Activated T-helper 9 cell treated with anti-CD3 and anti-CD28 coated beads, Interleukin-2, amount 50 U/mL, for 16 hours (primary cell): ENCODE measurements at places on chromosomes 6 and 20.
A peak's percentile ranks its signal among the peaks of the same experiment; 100 is the strongest.

GRCh38 chr6:166530211-166531095, 56.0 kb downstream of the RAMACL start:
- DNase-seq = no peak

DNA sequence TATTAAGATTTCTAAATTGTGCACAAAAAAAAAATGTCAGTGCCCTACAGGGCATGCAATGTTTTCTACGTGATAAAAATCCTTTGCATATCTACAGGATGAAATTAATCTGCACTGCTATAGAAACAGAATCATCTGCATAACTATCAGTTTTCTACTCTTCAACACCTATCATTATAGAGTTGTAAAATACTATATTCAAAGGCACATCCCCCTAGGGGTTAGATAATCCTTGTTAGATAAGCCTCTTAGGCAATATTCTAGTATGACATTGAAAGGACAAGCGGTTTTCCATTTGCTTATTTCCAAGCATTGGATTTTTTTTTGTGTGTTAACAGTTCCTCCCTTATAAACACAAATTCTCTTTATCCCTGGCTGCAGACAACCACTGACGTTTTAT, 98.7 kb upstream of the LAMA2 start:
- no peak for DNase-seq

DNA sequence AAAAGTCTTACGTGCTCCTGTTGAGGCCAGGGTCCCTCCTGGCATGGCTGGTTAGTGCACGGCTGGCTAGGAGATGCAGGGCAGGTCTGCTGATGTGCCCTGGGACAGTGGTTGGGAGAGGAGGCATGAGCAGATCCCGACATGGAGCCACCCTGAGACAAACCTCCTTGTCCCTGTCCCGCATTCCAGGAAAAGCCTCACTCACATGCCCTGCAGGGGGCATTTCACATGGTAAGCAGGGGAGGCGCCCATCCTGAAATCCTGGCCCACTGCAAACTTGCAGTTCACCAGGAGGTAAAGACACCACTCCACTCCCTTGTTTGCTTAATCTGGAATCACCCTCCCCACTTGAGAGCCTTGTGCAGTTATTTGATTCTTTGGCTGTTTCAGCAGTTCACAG, 116.7 kb upstream of the SLC24A3 start:
- no peak for DNase-seq

- peak; percentile 9 for DNase-seq
Measured at GRCh38 chr6:30100585-30101443, 12.1 kb downstream of the TRIM31 start.

- no peak for DNase-seq
Measured at GRCh38 chr6:151087861-151088598, 151.7 kb upstream of the AKAP12 start.

- DNase-seq = no peak
Measured at GRCh38 chr6:134199848-134200606, 117.9 kb downstream of the SGK1 start.

GRCh38 chr6:42745083-42745639, 742 bp downstream of the TBCC start:
- no peak for DNase-seq

DNA sequence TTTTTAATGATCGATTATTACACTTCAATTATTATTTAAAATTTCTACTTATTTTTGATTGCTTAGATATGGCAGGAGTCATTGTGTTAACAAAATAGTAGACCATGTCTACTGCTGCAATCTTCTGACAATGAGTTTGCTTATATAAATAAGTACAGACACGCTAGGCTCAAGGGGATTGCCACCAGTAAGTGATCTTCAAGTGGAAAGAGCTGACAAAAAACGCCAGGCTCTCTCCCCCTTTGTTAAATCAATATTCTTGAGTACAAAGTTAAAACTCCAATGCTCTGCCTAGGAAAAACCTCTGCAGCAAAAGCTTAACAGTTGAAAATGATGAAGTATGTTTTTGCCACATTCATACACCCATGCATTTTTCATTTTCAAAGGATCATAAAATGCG, 738.1 kb downstream of the HDGFL1 start:
- DNase-seq = no peak

DNA sequence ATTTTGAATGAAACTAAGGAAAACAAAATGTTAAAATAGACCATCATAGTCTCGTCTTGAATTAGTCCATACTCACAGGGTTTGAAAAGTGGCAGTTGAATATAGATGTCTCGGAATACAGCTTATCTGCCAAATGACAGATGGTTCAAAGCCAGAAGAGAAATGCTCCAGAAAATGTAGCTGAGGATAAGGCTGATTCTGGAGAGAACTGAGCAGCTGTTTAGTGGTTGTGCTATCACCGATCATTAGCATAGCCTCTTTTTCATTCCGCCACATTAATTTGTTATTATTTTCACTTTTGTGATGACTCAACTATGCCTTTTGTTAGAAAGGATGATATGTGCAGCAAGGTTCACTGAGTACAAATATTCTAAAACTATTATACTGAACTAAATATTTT, 390.2 kb upstream of the MAN1A1 start:
- DNase-seq = no peak
